ENCODE measurements at places on chromosomes 13 and 19. TPM values are rescaled to one million over a fixed set of nuclear protein-coding genes. Genes with fewer than 3 reads are reported as not detected.

VSTM2B gene
- total RNA-seq = 0.39 TPM

FGF14 gene
- not detected for total RNA-seq

DAND5 gene
- total RNA-seq = not detected

GRCh38 chr13:20558982-20559381 lies 8.0 kb upstream of the IFT88 start:
- no peak for DNase-seq
